RKO (cell line): ENCODE measurements at places on chromosomes 2 and 18.

DNA sequence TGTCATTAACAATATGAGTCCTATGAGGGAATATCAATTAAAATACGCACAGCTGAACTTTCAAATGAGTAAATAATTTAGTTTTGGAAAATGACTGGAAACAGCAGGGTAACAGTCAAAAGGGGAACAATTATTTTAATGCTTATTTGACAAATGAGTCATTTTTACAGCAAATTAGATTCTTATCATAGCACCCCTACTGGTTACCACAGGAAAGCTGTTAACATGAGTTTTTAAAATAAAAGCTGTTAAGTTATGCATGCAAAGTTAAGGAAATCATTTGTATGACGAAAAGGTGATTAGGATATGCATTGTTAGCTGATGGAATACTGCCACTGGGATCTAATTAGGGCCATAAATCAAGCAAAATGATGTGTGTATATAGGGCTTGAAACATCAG lies 435.1 kb upstream of the MEIS1 start:
- peak; percentile 20 for DNase-seq

DNA sequence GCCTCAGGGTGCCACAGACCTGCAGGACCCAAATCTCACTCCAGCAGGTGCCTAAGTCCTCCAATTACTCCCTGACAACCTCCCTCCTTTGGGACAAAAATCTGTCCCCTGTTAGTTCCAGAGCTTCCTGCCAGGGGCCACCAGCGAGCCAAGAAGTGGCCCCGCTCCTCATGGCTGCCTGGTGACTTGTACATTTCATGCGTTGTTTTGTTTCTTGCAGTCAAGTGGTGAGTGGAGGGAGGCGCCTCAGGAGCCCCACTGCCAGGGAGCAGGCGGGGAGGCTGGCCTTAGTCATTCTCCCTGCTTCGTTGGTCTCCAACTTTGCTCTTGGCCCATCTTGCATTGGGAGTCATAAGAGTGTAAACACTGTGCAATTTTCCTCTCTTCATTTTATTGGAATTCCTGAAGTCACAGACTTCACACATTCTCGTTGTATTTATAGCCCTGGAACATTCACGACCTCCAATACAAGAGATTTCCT lies 81.3 kb downstream of the KCNF1 start:
- no peak for DNase-seq

- DNase-seq = no peak
These were observed 154.3 kb upstream of the CWC22 start for GRCh38 chr2:180161415-180161814.

DNA sequence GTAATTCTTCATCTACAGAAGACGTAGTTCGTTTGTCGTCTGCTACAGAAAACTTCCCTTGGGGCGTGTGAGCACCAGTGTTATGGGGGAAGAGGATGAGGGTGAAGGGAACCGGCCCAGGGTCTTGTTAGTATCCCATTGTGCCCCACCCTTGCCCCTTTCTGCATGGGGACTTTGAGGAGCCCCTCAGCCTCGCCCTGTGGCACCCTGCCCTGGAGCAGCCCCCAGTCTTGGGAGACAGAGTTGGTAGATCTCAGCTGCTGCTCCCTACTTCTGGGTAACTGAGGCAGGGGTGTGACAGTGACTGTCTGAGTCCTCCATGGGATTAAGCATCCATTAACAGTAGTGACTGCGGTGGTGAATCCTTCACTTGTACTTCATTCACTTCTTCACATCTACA lies 50.1 kb downstream of the RNF144A start:
- DNase-seq = no peak

GRCh38 chr2:205407984-205408383 lies 274.3 kb upstream of the NRP2 start:
- no peak for DNase-seq

GRCh38 chr2:149544692-149545091 lies 42.9 kb downstream of the MMADHC start:
- DNase-seq = no peak

DNA sequence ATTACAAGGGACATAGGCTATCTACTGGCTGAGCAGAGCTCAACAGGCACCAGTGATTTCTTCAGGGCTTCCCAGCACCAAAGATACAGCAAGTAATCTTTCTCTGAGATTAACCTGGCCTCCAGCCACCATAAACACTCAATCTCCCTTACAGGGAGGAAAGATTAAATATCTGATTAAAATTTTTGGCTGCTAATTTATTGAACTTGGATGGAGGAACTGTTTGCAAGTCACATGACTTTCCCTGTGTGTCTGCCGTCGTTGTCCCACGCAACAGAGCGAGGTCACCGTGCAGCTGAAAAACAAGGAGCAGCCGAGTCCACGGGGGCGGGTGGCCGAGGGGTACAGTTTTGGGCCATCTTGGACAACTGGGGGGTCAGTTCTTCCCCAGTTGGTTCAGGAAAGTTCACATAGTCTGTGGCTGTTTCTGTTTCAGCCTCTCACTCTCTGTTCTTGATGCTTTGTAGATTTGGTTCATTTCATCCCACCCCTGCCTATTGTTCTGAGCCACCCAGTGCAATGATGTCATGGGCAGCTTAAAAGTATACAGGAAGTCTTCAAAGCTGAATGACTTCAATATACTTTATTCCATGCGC lies 186.8 kb upstream of the CTAGE1 start:
- DNase-seq = no peak

GRCh38 chr2:197516393-197516761 lies 511 bp downstream of the MOB4 start:
- peak; percentile 59 for DNase-seq

DNA sequence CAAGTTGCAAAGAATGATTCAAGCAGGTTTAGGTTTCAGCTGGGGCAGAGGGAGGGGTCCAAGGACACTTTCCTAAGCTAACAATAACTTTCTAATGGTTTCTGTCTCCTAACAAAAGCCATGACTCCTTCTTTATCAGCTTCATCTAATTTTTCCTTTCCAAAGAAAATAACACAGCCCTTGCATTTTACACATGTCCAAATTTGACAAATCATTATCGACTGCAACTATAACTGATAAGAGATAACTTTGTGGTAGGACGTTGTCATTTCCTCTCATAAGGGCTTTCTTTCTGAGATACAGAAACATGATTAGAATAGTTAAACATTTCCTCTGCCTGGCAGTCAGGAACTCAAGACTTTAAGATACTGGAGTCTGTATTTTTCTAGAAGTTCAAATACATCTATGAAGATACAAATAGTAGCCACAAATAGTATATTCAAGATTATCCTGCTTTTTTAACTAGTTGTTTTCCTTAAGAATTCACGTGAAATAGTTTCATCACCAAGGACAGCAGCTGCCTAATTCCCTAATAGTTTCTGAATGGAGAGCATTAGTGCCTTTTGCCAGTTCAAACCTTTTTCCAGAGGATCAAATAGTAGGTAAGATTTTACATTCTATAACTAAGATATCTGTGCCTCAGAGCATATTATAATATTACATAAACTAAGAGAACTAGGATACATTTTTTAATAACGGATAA lies 263.2 kb downstream of the EXOC6B start:
- no peak for DNase-seq
